Suppressor macrophage treated with lipopolysaccharide for 1 hour (primary cell): ENCODE measurements at places on chromosomes 6 and 20.

- DNase-seq, result no peak
Measured at GRCh38 chr6:73648166-73648565, 5.6 kb downstream of the SLC17A5 start.

DNA sequence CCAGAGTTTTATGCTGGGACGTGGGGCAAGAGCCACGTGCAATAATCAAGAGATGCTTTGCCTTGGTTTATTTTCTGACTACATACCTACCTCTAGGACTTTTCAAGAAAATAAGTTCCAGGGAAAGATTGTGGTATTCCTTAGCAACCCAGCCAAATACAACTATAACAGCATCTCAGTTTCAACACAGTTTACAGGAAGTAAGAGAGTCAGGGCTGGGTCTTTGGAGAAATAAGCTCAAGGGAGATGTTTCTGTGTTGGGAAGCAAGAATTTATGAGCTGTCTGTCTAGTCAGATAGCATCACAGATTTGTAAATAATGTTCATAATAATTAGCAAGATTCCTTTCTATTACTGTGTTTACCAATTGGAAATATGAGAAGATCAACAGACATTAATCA lies 35.1 kb downstream of the MAP3K5 start:
- no peak for DNase-seq

DNA sequence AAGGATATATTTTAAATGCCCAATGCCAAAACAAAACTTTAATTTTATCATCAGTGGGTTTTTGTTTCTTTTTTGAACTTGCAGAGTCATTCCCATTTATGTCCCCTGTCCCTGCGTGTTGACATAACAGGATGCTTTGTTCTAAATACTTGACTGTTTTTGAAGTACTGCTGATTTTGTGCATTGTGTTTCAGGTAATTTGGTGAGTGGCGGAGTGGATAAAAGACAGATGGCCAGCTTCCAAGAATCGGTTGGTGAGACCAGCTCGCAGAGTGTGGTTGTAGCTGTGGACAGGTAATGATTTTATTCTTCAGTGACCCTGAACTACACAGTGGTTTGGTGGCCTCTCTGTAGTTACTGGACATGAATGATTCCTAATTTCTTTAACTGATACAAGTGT lies 50.5 kb upstream of the CSE1L start:
- no peak for DNase-seq

DNA sequence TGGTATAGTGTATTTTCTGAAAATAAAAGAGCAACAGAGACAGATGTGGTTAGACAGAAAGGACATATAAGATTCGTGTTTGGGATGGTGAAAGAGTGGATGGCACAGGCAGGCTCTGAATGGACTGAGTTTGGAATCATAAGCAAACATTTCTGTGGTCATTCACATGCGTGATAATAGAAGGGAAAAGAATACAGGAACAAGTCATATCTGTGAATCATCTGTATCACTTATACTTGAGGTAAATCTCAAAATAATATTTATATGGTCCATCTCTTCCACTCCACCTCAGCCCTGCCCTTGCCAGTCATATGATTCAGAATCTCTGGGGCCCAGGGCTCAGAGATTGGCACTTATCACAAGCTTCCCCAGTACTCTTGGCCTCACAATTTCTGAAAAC lies 535.1 kb downstream of the BCKDHB start:
- DNase-seq, result no peak

DNA sequence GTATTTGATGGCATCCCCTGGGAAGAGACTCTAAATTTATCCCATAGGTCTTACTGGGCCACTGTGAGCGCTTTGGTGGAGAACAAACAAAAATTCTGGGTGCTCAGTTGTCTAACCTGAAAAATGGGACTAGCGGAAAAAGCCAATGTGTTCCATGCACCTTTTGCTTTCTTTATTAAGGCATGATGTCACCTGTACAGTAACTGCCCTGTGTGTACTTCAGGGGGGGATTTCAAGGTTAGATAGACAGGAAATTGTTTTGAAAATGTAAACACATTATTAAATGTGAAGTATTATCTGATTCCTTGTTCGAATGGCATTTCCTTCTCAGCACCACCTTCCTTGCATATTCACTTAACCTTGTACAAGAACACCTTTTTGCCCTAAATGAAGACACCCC lies 1.2 kb upstream of the EDN1 start:
- DNase-seq, result no peak
